ENCODE measurements at places on chromosomes 11 and 22.

DNA sequence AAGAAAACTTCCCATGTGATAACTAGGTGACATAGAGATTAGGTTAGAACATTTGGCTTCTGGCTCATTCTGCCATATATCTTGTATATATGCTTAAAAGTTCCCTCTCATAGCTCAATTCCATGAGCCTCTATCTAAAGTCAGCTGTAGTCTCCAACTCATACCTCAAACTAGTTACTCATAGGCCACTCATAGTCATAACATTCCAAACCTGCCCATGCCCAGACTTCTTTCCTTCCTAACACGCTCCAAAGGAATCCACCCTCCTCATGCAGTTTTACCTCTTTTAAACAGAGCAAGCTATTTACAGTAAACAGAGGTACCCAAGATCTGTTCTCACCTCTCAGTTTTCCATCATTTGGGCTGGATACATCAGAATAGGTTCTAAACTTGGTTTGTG is 39.4 kb downstream of the GLYATL2 start:
- DNase-seq = no peak

DNA sequence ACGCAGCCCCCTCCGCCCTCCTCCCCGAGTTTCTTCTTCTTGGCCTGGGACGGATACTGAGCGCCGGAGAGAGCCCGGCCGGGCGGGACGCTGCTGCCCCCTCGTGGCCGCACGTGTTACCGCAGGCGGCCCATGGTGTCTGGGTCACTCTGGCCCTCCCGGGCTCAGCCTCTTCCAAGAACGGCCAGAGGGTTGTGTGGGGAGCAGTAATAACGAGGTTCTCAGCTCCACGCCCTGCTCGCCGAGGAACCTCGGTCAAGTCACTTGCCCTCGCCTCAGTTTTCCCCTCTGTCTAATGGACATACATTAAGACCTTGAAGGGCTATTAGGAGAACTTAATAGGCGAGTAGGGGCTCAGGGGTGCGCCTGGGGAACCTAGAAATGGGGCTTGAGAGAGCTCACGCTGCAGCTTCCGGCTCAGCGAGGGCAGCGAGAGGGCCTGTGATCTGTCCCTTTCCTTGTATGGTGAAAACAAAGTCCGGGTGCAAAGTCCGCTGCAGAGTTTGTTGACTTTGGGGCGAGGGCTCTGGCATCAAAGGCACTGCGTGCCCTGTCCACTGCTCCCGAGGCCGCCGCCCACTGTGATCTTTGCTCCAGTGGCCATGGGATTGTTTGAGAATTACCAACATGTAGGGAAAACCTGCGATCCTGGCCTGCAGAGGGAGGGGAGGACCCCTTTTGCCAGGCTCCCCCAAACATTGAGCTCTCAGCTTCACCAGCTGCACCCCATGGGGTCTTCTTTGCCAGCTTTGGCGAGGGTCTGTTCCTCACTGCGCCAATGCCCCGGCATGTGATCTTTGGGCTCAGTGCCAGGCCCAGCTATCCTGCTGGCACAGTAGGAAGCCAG is 14.4 kb upstream of the LRP5 start:
- peak; percentile 66 for DNase-seq

DNA sequence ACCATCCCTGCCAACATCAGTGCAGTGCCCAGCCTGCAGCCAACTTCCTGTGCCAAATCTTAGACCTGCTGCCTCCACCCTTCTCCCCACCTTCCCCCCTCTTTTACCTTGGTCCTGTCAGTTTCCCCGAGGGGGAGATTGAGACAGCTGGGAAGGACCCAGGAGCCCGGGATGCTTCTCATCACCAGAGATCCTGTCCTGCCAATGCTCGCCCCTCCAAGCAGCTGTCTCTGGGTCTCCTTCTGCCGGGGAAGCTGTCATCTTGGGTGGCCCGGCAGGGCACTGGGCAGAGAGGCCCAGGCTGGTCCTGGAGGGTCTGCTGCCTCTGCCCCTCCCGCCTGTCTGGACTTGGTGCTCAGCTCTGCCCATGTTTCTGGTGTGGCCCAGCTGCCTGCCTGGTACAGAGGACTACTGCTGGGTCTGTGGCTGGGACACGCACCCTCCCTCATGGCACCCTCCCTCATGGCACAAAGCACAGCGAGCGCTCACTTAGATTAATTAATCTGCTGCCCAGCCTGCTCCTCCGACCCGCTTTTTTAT is 60.4 kb upstream of the THY1 start:
- no peak for DNase-seq

- no peak for DNase-seq
Observed at GRCh38 chr11:109023036-109023435, 358.2 kb downstream of the DDX10 start.

DNA sequence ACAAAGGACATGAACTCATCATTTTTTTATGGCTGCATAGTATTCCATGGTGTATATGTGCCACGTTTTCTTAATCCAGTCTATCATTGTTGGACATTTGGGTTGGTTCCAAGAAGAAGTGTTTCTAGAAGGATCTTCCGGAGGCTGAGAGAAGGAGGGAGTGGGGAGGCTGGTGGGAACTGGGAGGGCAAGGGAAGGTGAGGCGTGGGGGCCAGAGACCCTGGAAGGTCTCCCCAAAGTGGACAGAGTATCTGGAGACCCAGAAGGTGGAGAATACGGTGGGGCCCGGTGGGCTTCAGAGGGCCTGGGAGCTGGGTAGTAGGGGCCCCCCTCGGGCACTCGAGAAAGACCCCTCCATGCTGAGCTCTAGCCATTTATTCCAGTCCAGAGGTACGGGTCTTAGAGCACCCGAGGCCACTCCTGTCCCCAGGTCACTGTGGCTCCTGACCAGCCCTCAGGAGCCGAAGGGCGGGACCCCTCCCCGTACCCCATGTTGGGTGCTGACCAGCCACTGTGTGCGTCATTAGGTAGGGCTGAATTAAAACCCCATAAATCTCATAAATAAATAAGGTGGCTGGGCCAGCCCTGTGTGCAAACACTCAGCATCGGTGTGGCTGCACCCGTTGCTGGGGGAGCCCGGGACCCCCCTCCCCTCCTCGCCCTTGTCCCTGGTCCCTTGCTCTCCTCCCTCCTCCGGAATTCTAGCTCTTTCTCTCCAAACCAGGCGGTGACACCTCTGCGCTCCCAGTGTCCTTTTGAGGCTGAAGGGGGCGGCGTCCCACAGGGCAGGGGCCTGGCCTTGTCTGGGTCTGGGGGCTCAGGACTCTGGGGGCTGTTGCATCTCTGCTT is 38.8 kb upstream of the MUC5AC start:
- DNase-seq = no peak

DNA sequence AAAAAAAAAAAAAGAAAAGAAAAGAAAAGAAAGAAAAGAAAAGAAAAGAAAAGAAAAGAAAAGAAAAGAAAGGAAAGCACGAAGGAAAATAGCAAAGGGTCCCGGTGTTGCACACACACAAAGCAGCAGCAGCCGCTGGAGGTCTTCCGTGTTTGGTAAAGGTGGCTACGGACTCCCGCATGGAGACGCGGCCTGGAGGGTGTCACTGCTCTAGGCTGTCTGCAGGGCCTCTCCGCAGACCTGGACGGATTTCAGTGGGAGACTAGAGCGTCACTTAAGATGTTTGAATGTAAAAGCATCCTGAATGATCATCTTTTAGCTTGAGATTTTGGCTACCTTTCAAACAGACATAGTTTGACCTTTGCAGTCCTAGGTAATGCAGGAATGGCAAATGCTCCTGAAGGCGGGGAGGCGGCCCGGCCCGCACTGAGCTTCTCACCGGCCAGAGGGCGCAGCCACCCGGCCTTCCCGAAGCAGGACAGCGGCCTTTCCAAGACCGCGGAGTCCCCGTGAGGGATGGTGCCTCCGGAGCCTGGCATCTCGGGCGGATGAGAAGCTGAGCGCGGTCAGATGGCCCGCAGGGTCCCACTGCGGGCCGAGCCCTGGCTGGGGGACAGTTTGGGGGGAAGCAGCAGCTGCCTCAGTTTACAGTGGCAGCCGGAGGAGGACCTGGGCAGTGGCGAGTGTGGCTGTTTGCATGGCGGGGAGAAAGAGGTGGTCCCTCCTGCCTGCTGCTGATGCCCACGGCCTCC is 18.5 kb downstream of the KRTAP5-5 start:
- no peak for DNase-seq

- no peak for DNase-seq
Observed at GRCh38 chr11:15660496-15660895, 545.8 kb downstream of the INSC start.

- DNase-seq = no peak
Observed at GRCh38 chr22:46022881-46023512, 46.0 kb upstream of the WNT7B start.

- DNase-seq = no peak
Observed at GRCh38 chr11:120524536-120525085, 13.1 kb downstream of the GRIK4 start.

DNA sequence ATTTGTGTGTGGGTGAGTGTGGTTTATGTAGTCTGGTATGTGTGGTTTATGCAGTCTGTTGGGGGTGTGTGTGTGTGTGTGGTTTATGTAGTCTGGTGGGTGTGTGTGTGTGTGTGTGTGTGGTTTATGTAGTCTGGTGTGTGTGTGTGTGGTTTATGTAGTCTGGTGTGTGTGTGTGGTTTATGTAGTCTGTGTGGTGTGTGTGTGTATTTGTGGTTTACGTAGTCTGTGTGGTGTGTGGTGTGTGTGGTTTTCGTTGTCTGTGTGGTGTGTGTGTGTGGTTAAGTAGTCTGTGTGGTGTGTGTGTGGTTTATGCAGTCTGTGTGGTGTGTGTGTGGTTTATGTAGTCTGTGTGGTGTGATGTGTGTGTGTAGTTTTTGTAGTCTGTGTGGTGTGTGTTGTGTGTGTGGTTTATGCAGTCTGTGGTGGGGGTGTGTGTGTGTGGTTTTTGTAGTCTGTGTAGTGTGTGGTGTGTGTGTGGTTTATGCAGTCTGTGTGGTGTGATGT is 26.2 kb upstream of the PARVG start:
- no peak for DNase-seq

GRCh38 chr22:27918341-27919221 is 475 bp downstream of the PITPNB start:
- DNase-seq = peak; percentile 58

GRCh38 chr22:39859903-39860588 is 33.5 kb downstream of the ENTHD1 start:
- DNase-seq = no peak

- no peak for DNase-seq
Observed at GRCh38 chr22:23749841-23750301, 1.0 kb downstream of the ZNF70 start.

- DNase-seq = no peak
Observed at GRCh38 chr22:28799606-28800307, 612 bp downstream of the XBP1 start.

DNA sequence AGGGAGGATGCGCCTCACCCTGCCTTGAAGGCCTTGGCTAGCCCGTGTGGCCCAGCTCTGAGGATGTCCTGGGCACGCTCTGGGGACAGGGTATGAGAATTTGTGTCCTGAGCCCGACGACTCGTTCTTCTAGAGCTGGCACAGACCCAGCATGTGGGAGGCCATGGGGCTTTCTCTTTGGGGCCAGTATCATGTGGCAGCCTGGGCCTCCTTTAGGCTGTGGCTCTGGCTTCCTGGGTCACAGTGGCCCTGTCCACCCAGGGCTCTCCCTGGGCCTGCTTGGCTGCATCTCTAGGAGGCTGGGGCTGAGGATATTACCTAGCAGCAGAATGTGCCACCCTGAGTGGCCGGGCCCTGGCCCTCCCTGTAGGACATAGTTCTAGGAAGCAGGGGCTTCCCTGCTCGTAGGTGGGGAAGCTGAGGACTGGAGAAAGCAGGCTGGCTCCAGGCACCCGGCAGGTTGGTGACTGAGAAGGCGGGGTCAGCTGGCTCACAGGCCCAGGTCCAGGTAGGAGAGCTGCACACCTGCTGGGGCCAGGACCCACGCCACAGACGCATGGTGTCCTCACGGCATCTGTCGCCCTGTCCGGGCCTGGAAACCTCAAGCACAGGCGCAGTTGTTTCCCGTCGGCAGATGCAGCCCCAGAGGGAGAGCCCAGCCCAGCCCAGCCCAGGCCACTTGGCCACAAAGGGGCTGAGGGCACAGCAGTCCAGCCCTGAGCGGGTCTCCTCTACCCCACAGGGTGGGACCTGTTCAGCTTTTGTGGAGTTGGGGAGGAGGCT is 6.8 kb downstream of the CCDC188 start:
- no peak for DNase-seq

DNA sequence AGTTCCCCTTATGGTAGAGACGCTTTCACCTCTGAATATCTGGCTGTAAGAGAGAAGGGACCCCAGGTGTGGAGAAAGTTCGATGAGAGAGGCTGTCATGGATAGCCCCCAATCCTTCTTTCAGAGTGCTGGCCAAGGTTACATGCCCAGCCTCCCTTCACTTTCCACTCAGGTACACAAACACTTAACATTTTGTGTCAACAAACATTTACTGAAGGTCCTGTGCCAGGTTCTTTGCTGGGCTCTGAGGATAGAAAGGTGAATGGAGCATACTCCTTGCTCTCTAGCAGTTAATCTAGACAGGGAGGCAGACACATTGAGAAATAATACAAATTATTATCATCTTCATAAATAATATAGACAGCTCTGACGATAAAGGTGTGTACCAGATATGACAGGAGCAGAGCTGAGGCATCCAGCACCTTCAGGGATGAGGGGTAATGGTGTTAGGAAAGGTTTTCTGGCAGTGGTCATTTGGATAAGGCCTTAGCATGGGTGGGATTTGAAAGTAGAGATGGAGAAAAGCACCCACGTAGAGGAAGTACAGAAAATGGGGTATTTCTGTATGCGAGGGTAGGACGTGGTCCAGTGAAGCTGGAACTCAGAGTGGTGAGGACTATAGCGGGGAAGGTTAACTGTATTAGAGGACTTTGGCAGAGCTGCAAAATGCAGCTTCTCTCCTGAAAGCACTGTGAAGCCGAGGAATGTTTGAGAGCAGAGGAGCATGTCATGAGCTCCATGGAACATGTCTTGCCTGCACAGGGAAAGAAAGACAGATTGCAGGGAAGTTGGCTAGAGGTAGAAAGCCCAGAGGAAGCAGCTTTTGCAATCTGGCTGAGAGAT is 19.6 kb downstream of the PPFIBP2 start:
- no peak for DNase-seq

GRCh38 chr11:38160433-38160832 is 1562.4 kb upstream of the RAG2 start:
- no peak for DNase-seq

GRCh38 chr22:36610056-36610455 is 81.1 kb upstream of the EIF3D start:
- no peak for DNase-seq

DNA sequence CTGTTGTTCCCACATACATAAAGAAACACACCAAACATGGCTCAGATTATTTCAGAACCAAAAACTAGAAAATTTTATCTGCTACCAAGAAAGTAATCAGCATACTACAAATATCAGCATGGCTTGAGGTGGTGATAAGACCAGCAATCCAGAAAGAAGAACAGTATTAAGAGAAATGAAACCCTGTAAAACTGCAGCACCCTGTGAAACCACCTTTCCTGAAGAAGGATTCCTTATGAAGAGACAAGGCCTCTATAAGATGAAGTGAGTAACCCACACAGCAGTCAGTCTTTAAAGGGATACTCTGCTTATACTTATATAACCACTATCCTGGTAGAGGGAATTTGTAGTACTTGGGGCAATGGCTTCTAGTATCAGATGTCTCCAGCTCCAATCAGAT is 49.9 kb downstream of the RSF1 start:
- DNase-seq = no peak

DNA sequence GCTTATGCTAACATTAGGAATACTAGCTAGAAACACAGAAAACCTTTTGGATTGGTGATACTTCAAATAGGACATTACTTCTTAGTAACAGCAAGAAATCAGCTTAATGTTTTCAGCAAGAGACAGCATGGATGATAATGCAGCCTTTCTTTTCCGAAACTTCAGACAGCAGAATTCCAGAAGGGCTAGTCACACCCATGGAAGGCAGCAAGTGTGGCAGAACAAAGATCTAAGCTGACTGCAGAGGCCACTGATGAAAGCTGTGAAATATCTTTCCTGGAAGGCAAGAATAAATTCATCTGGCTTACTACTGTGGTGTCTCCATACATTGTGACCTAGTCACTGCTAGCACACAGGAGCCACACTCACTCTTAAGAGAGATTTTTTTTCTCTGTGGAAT is 100.3 kb downstream of the CCDC83 start:
- DNase-seq = no peak

All from stimulated activated CD8-positive, alpha-beta memory T cell treated with anti-CD3 and anti-CD28 coated beads, Interleukin-2, amount 100 ng/mL, for 48 hours (primary cell).